ENCODE measurements at places on chromosomes 11 and 22.

- no peak for DNase-seq
Measured at GRCh38 chr11:119832202-119832935, 103.4 kb upstream of the NECTIN1 start.

- DNase-seq, result peak; percentile 91
Measured at GRCh38 chr22:38316364-38317121, 690 bp downstream of the CSNK1E start.

DNA sequence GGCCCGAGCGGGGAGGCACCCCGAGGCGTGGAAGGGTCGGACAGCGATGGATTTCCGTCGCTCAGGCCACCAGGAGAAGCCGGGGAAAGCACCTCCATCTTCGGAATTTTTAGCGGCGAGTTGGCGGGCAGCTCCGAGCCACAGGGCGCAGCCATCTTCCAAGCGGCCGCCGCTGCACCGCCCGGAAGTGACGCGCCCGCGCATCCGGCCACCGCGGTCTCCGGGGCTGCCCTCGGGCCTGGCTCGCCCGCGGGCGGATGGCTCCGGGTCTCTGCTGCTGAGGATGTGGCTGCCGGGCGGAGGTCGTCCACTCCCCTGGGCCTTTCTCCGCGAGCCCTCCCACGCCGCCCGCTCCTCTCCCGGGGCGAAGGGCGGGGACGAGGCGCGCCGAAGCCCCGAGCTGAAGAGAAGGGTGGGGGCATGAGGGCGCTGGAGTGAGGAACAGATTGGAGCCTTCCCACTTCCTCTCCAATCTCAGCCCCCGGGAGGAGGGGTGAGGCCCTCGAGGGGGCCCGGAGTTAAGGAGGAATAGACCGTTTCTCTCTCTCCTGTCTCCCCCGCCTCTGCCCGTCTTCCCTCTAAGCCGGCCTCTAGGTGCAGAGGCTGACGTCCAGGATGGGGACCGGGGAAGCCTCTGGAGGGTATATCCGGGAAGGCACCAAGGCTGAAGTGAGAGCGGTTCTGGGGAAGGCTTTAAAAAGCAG lies at the start of gene MSANTD2:
MSANTD2 (minus strand) TSS at position 181 of the 704 bp plus-strand sequence; CDS start at position 155, 26 bp downstream.
- DNase-seq, result peak; percentile 93

- DNase-seq, result peak; percentile 67
Measured at GRCh38 chr11:44270403-44271273, 39.3 kb downstream of the ALX4 start.

DNA sequence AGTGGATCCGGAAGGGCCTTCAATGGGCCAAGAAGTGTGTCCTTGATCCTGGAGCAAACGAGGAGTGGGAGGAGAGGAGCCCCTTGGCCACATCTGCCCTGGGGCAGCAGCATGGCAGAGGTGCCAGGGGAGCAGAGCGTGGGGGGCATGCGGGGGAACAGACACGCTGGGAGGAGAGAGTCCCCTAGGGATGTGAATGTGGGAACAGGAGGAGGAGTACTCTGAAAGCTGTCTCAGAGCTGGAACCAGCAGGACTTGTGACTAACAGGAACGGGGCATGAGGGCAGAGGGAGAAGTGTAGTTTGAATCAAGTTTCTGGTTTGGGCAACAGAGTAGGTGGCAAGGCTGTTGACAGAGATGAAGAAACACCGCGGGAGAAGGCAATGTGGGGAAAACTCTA lies 54.5 kb upstream of the SLC35C1 start:
- peak; percentile 61 for DNase-seq

- DNase-seq, result no peak
Measured at GRCh38 chr22:17831501-17832251, 57.4 kb upstream of the BID start.

DNA sequence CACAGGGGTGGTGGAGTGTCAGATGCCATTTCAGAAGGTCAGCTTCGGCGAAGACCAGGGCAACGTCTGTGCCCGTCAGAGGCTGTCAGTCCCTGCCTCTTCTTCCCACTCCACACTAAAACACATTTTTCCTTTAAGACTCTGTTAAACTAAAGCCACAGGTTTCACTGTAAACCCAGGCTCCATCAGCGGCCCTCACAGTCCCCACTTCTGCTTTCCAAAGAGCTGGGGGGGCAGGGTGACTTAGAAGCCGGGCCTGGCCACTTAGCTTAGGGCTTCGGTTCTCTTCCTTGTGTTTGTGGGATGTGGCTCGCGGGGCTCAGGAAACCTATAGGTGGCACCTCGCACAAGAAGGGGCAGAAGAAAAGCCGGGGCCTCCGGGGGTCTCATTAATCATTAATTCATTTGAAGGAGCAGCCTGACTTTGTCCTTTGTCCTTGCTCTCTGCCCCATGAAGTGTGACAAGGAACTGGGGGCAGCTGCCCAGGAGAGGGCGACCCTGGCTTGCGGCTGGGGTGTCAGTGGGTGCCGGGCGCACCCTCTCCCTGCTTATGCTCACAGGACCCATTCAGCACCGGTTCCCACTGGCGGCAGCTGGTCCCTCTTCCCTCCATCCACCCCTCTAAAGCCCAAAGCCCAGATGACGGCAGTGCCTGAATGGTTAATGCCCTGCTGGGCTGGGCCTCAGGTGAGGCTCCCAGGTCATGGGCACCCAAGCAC lies 4.1 kb downstream of the SLC25A45 start:
- no peak for DNase-seq

DNA sequence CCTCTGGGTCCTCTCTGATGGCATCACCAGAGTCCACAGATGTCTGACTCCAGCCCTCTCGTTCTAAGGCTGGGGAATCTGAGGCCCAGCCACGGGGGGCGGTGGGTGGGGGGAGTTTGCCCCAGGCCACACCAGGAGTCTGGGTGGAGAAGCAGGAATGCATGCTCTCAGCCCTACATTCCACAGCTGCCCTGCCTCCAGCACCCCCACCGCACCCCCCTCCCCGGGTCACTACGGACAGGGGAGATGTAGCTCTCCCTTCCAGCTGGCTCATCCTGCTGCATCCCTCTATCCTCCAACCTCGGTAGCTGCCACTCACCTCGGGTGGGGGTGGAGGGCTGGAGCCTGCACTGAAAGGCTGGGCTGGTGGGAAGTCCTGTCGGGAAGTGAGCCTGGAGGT lies 2.3 kb upstream of the PVALB start:
- DNase-seq, result no peak

GRCh38 chr11:94546162-94546470 lies 2.4 kb downstream of the FUT4 start:
- no peak for DNase-seq

DNA sequence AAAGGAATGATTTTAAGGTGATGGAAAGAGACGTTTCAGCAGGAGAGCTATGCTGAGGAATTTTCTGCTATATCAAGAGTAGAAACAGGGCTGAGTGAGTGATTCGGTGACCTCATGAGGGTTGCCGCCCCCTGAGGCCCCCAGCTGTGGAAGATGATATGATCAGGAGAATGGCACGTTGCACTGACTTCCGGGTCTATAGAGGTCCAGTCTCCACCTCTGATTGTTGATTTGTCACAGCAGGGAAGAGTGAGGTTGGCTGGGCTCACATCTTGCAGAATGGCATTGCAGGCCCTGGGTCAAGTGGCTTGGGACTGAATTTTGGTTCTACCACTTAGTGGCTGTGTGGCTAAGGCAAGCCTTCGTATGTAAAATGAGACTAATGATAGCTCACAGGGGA lies 205.1 kb downstream of the SNX19 start:
- DNase-seq, result no peak

DNA sequence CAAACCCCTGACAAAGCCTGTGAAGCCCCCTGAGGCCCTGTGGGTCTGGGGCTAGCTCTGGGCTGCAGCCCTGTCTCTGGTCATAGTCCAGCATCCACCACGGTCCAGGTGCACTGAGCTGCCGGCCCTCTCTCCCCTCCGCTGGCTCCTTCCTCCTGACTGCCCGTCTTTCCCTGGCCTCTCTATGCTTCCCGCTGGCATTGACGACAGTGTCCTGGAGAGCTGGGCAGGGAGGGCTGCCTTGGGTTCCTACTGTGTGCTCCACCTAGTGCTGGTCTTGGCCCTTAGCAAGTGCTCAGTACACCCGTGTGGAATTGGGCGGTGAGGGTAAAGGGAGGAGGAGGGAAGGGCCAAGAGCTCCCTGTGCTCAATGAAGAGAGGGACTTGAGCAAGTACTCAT lies 868 bp upstream of the MYEOV start:
- no peak for DNase-seq

DNA sequence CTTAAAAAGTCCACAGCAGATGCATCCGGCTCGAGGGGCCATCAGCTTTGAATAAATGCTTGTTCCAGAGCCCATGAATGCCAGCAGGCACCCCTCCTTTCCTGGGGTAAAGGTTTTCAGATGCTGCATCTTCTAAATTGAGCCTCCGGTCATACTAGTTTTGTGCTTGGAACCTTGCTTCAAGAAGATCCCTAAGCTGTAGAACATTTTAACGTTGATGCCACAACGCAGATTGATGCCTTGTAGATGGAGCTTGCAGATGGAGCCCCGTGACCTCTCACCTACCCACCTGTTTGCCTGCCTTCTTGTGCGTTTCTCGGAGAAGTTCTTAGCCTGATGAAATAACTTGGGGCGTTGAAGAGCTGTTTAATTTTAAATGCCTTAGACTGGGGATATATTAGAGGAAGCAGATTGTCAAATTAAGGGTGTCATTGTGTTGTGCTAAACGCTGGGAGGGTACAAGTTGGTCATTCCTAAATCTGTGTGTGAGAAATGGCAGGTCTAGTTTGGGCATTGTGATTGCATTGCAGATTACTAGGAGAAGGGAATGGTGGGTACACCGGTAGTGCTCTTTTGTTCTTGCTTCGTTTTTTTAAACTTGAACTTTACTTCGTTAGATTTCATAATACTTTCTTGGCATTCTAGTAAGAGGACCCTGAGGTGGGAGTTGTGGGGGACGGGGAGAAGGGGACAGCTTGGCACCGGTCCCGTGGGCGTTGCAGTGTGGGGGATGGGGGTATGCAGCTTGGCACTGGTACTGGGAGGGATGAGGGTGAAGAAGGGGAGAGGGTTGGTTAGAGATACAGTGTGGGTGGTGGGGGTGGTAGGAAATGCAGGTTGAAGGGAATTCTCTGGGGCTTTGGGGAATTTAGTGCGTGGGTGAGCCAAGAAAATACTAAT lies 1.9 kb downstream of the NEAT1 start:
- DNase-seq, result peak; percentile 84

GRCh38 chr22:31925056-31925455 lies 19.3 kb upstream of the YWHAH start:
- DNase-seq, result no peak

DNA sequence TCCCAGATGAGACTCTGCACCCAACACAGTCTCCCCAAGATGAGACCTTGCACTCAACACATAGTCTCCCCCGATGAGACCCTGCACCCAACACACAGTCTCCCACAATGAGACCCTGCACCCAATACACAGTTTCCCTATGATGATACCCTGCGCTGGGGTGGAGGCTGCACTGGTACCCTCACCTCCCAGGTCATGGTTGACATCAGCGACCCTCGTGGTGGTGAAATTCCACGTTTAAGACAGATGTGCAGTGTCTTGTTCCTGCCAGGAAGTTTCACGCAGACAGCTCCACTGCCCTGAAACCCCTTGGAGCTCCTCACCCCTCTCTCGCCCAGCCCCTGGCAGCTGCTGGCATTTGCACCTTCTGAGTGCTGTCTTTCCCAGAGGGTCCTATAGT lies 9.5 kb downstream of the MUC5AC start:
- DNase-seq, result no peak

- no peak for DNase-seq
Measured at GRCh38 chr22:42673898-42674401, 24.8 kb upstream of the CYB5R3 start.

DNA sequence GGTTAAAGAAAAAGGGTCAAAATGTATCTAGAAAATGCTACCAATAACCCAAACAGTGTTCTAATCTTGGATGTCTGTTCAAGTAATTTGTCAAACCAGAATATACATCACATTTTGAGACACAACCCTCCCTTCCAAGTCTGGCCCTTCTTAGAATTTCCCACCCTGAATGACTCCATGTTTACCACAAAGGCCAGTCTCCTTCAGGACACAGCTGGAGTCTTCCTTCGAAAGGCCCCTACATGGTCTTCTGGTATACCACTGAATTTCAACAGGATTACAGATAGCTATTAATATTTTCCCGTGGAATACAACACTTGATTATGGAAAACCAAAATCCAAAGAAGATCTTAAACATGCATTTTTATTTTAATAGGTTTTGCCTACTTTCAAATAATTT lies 10.2 kb downstream of the CCDC34 start:
- DNase-seq, result no peak

GRCh38 chr11:128725630-128726319 lies 31.9 kb downstream of the FLI1 start:
- no peak for DNase-seq

DNA sequence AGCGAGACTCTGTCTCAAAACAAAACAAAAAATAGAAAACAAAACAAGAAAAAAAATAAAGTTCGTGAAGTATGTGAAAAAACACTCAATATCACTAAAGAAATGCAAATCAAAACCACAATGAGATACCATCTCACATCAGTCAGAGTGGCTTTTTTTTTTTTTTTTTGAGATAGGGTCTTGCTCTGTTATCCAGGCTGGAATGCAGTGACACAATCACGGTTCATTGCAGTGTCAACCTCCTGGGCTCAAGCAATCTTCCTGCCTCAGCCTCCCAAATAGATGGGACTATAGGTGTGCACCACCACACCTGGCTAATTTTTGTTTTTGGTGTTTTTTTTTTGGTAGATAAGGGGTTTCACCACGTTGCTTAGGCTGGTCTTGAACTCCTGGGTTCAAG lies 37.5 kb downstream of the ATG16L2 start:
- DNase-seq, result no peak

Data from cardiac septum (tissue), 1 donor.